Bladder microvascular endothelial cell (primary cell): ENCODE measurements at places on chromosomes 5 and 9. TPM values are rescaled to one million over a fixed set of nuclear protein-coding genes. Genes with fewer than 3 reads are reported as not detected.

NMUR2 gene
- not detected in 2 replicates for total RNA-seq

RETREG1 gene
- total RNA-seq: 0.16 TPM in 1 of 2 replicates, not detected in the other

POU5F2 gene
- total RNA-seq: 0.49 and 1.9 TPM in 2 replicates

AFAP1L1 gene
- total RNA-seq: 137 and 216 TPM in 2 replicates

C5orf58 gene
- total RNA-seq: not detected in 2 replicates

GPR151 gene
- total RNA-seq: not detected in 2 replicates

PCDHGA10 gene
- 2.1 and 5.2 TPM in 2 replicates for total RNA-seq

OTULIN gene
- 10.7 and 22.1 TPM in 2 replicates for total RNA-seq

HRCT1 gene
- total RNA-seq: 0.32 and 3.5 TPM in 2 replicates

CARD9 gene
- total RNA-seq: 0.16 and 0.50 TPM in 2 replicates

OSMR gene
- 9.7 and 21.2 TPM in 2 replicates for total RNA-seq

DEPDC1B gene
- 6.6 and 10.5 TPM in 2 replicates for total RNA-seq

TAF11L10 gene
- total RNA-seq: not detected in 2 replicates

BARX1 gene
- not detected in 2 replicates for total RNA-seq

CATSPER3 gene
- not detected in 2 replicates for total RNA-seq

ZNG1C gene
- 21.4 and 54.6 TPM in 2 replicates for total RNA-seq
